Peyer's patch (tissue), 4 donors: ENCODE measurements at places on chromosomes 12 and 14.

DNA sequence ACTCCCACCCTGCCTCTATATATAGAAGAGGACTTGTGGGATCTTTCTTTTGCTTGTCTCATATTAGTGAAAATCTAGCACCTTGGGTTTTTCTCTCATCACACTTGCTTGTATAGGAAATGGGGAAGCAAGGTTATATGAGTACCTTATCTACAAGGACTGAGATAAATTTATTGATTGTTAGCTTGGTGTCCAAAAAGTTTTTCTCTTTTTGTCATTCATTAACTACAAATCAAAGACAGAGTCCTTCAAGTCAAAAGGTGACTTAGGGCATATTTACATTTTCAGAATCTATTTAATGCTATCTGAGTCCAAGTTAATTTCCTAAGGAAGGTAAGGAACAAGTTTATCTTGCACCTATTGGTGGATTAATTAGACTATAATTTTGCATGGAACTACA lies 92.7 kb downstream of the SNAPC1 start:
- no peak for DNase-seq

DNA sequence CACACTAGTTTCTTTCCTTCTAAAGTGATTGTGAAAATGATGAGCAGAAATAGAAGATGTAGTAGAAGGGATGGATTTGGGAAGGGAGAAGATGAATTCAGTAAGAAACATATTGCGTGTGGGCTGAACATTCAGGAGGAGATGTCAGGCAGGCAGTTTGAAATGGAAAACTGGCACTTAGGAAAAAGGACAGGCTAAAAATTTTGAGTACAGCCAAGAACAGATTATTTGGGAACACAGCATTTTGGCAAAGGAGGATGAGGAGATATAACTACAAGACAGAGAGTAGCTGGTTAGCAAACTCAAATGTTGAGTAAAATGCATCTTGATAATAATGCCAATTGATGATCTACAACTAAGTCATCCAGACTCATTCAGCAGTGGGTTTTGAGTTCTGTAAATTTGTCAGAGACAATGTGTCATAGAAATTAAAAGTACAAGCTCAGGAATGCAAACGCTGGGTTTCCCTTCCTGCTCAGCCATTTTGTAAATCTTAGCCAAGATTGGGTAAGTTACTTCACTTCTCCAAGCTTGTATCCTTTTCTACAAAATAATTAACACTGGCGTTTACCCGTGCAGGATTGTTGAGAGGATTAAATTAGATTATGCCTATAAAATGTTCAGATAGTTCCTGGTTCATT lies 255.0 kb downstream of the NAV3 start:
- no peak for DNase-seq

DNA sequence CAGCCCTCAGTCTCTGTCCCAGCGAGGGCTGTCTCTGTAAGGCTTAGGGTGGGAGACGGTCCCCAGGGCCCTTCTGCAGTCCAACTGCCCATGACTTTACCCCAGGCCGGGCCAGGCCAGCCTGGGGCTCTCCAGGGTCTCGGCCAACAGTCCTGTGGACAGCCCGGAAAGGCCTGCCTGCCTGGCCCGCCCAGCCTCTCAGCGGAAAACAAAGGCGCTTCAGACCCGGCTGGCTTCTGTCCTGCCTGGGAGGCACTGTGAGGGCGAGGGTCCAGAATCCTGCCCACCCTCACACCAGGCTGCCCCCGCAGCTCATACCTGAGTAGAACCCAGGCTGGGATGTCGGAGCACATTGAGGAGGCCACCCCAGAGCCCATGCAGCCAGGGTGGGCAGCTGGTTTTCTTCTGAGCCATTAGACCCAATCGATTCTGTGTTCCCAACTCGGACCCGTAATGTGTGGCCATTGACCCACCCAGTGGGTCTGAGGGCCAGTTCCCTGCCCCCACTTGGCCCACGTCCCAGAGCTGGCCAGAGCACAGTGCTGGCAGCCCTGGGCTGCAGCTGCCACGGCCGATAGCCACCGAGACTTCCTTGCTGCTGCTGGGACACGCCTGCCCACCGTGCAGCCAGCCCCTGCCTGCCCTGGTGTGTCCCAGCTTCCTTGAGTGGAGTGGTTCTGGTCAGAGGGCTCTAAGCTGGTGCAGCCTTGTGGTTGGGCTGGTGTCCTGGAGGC lies 1.6 kb downstream of the CRIP2 start:
- DNase-seq, result no peak

- DNase-seq, result no peak
These were observed 20.7 kb downstream of the FAIM2 start for GRCh38 chr12:49882851-49883464.
